ENCODE measurements at places on chromosomes 16 and 17. TPM values are rescaled to one million over a fixed set of nuclear protein-coding genes. Genes with fewer than 3 reads are reported as not detected.

ZFHX3 gene
- 0.34 TPM for total RNA-seq

OTOP3 gene
- total RNA-seq: not detected

NHERF2 gene
- 2.5 TPM for total RNA-seq

DPEP2NB gene
- total RNA-seq: not detected

GNGT2 gene
- total RNA-seq: 18.4 TPM

CCL5 gene
- total RNA-seq: 30.2 TPM

PHF23 gene
- total RNA-seq: 52.5 TPM

KRTAP2-3 gene
- total RNA-seq: not detected

GPRC5C gene
- not detected for total RNA-seq

CLEC18A gene
- 0.39 TPM for total RNA-seq

CHST4 gene
- total RNA-seq: not detected

NXPH3 gene
- total RNA-seq: not detected

PHKG2 gene
- 43.6 TPM for total RNA-seq

PRRT2 gene
- 1.3 TPM for total RNA-seq

DNA sequence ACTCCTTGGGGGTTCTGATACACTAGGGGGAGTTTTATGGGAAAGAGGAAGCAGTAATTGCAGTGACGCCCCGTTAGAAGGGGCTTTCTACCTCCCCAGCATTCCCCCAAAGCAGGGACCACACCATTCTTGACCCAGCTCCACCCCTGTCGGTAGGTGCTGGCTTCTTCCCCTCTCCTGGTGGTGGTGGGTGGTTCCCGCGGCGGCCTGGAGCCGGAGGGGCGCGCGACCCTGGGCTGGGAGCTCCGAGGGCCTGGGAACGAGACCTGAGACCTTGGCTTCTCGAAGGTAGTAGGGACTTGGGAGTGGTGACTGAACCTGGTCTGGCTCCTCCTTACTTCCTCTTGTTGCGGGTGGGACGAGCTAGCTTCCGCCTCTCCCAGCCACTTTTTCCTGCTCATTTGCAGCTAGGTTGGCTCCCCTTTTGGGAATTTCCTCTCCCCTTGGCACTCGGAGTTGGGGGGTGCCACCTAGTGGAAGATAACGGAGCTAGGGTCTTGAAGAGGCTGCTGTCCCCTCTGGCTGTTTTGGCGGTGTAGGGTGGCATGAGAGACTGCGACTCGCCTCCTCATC, 438 bp downstream of the GRN start:
- H3K4me3 ChIP-seq: peak overlapping the region; percentile 93
- peak overlapping the region; percentile 84 for H3K27ac ChIP-seq
- H3K27me3 ChIP-seq: peaks cover 9% of the 10 kb centered on the region
- DNase-seq: no peak
- H3K36me3 ChIP-seq: peaks cover 4% of the 10 kb centered on the region

DNA sequence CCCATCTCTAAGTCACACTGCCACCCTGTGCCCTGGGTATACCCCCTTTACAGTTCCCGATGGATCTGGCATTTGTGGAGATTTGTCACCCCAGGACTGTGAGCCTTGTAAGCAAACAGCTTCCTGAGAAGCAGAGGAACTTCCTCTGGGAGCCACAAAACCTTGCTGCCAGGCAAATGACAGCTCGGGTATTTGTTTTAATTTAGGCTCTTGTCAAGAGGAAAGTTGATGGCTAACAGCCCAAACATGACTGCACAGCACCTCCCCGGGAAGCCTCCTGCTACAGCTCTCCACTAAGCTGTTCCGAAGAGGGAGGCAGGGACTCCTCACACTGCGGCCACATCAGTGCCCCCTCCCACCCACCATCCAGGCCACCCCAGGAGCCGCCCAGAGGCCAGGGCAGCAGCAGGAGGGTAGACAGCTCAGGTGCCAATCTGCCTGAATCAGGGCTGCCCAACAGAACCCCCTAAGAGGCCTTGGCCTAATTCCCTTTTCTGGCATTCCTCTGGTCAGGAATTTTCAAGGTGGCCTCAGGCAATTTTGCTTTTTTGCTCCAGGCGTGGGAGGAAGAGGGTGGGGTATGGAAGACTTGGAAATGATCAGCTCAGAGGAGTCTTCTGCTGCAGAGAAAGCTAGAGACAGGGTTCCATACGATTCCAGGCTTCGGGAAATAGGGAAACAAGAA, 2.6 kb downstream of the ABR start:
- H3K27ac ChIP-seq: no peak overlapping the region
- peaks cover 17% of the 10 kb centered on the region for H3K27me3 ChIP-seq
- no peak overlapping the region for H3K4me3 ChIP-seq
- no peak for DNase-seq
- H3K4me1 ChIP-seq: no peaks in the 10 kb centered on the region
- no peaks in the 10 kb centered on the region for H3K36me3 ChIP-seq

- DNase-seq: no peak
- H3K4me3 ChIP-seq: no peak overlapping the region
- peaks cover 3% of the 10 kb centered on the region for H3K36me3 ChIP-seq
- H3K4me1 ChIP-seq: peaks cover 13% of the 10 kb centered on the region
- no peak overlapping the region for H3K27ac ChIP-seq
These were observed 185.9 kb downstream of the CCDC182 start for GRCh38 chr17:57559226-57559625.

- DNase-seq: no peak
- H3K4me3 ChIP-seq: no peak overlapping the region
- H3K4me1 ChIP-seq: no peaks in the 10 kb centered on the region
- H3K27ac ChIP-seq: no peak overlapping the region
- H3K36me3 ChIP-seq: no peaks in the 10 kb centered on the region
These were observed 39.5 kb downstream of the COX4I1 start for GRCh38 chr16:85838876-85839585.

DNA sequence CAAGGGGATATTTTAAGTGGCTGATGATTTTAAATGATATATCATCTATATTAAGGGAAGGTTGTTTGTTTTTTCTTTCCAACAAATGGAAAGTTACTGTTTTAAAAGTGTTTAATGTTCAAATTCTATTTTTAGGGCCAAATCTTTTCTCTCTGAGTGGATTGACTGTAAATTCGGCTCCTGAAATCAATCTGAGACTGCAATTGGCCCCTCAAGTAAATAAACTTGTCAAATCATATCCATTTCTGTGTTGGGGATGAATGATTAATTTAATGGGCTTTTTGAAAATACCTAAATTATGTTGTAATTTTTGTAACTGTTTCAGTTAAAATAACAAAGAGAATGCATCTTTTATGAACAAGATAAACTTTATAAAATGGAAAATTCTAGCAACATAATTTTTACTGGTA, 2.6 kb downstream of the HS3ST3A1 start:
- H3K27me3 ChIP-seq: peaks cover 61% of the 10 kb centered on the region
- H3K36me3 ChIP-seq: no peaks in the 10 kb centered on the region
- no peak overlapping the region for H3K4me3 ChIP-seq
- no peak for DNase-seq
- H3K4me1 ChIP-seq: peaks cover 16% of the 10 kb centered on the region

- peak overlapping the region; percentile 80 for H3K4me3 ChIP-seq
- peak overlapping the region; percentile 79 for H3K27ac ChIP-seq
- peak; percentile 20 for DNase-seq
- peaks cover 40% of the 10 kb centered on the region for H3K4me1 ChIP-seq
- peaks cover 15% of the 10 kb centered on the region for H3K27me3 ChIP-seq
These were observed 837 bp upstream of the PRDM7 start for GRCh38 chr16:90077757-90078578.

- DNase-seq: no peak
- no peak overlapping the region for H3K27ac ChIP-seq
- H3K27me3 ChIP-seq: no peaks in the 10 kb centered on the region
These were observed 61.8 kb upstream of the RBFOX1 start for GRCh38 chr16:7270823-7271222.

GRCh38 chr17:43438626-43439025, 39.8 kb downstream of the ARL4D start:
- H3K4me3 ChIP-seq: no peak overlapping the region
- H3K4me1 ChIP-seq: no peaks in the 10 kb centered on the region
- H3K36me3 ChIP-seq: no peaks in the 10 kb centered on the region

GRCh38 chr16:17069681-17070080, 401.1 kb downstream of the XYLT1 start:
- no peak overlapping the region for H3K4me3 ChIP-seq
- H3K27me3 ChIP-seq: peaks cover 9% of the 10 kb centered on the region
- DNase-seq: no peak
- H3K27ac ChIP-seq: no peak overlapping the region
- H3K4me1 ChIP-seq: peaks cover 8% of the 10 kb centered on the region

GRCh38 chr16:82488460-82488859, 138.3 kb upstream of the CDH13 start:
- H3K36me3 ChIP-seq: no peaks in the 10 kb centered on the region
- H3K4me3 ChIP-seq: no peak overlapping the region
- no peaks in the 10 kb centered on the region for H3K4me1 ChIP-seq
- peaks cover 2% of the 10 kb centered on the region for H3K27me3 ChIP-seq
- no peak overlapping the region for H3K27ac ChIP-seq

DNA sequence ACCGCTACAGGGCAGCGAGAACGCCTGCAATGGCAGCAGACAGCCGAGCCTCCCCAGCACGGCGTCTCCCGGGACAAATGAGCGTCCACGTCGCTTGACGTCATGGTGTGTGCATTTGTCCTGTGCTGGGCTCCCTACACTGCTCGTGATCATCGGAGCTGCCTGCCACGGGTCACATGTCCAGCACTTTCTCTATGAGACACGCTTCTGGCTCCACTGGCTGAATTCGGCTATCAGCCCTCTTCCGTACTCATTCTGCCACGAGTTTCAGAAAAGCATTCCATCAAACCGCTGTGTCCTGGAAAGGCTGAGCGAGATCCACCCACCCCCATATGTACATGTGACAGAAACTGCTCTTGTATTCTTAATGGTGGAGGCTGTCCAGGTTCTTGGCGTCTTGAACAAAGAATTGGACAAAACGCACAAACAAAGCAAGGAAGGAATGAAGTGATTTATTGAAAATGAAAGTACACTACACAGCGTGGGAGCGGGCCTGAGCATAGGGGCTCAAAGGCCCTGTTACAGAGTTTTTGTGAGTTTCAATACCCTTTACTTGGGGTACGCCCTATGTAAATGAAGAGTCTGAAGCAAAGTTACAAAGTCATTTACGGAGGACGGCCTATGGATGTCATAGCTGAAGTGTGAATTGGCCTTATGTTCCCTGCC, 28.5 kb upstream of the SHCBP1 start:
- H3K4me3 ChIP-seq: no peak overlapping the region
- H3K36me3 ChIP-seq: no peaks in the 10 kb centered on the region
- no peaks in the 10 kb centered on the region for H3K27me3 ChIP-seq
- H3K4me1 ChIP-seq: peaks cover 6% of the 10 kb centered on the region

- no peaks in the 10 kb centered on the region for H3K27me3 ChIP-seq
- H3K36me3 ChIP-seq: peaks cover 10% of the 10 kb centered on the region
- H3K4me3 ChIP-seq: peak overlapping the region; percentile 93
- H3K4me1 ChIP-seq: peaks cover 21% of the 10 kb centered on the region
- no peak for DNase-seq
- H3K27ac ChIP-seq: no peak overlapping the region
These were observed 1.4 kb downstream of the NTHL1 start for GRCh38 chr16:2045965-2046892.

- no peak for DNase-seq
- H3K27me3 ChIP-seq: peaks cover 7% of the 10 kb centered on the region
- no peaks in the 10 kb centered on the region for H3K36me3 ChIP-seq
- no peaks in the 10 kb centered on the region for H3K4me1 ChIP-seq
- H3K27ac ChIP-seq: no peak overlapping the region
These were observed 142.0 kb upstream of the CCL2 start for GRCh38 chr17:34113089-34113488.

DNA sequence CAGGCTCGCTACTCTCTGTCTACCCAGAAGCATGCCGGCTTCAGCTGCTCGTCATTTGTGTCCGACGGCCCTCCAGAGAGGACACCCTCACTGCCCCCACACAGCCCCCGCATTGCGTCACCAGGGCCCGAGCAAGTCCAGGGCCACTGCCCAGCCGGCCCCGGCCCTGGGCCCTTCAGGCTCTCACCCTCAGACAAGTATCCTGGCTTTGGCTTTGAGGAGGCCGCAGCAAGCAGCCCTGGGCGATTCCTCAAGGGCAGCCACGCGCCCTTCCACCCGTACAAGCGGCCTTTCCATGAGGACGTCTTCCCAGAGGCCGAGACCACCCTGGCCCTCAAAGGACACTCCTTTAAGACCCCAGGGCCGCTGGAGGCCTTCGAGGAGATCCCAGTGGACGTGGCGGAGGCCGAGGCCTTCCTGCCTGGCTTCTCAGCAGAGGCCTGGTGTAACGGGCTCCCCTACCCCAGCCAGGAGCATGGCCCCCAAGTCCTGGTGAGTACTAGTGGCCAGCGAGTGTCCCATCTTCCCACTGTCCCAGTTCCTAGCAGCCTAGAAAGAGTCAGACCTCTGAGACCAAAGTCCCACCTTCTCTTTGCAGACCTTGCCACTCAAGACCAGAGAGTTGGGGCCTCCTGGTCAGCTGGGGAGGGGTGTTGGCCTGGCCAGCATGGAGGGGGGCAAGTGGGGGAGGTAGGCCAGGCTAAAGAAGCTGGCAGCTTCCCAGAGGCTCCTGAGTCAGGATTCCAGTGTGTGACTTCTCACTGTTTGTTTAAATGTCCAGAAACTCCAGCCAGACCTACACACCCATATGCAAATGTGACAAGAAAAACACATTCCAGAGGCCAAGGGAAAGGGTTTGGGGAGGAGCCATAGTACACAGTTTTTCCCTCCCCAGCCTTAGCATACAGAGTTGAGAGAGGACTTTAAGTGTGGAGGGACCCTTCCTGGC, 18.6 kb downstream of the FOXN1 start:
- H3K27ac ChIP-seq: no peak overlapping the region
- no peaks in the 10 kb centered on the region for H3K4me1 ChIP-seq
- no peaks in the 10 kb centered on the region for H3K27me3 ChIP-seq
- no peaks in the 10 kb centered on the region for H3K36me3 ChIP-seq

GRCh38 chr17:21289902-21290571, 5.5 kb downstream of the MAP2K3 start:
- peaks cover 24% of the 10 kb centered on the region for H3K36me3 ChIP-seq
- H3K4me1 ChIP-seq: peaks cover 26% of the 10 kb centered on the region
- DNase-seq: no peak
- no peaks in the 10 kb centered on the region for H3K27me3 ChIP-seq

GRCh38 chr16:47750371-47750770, 289.2 kb downstream of the PHKB start:
- DNase-seq: no peak
- no peaks in the 10 kb centered on the region for H3K36me3 ChIP-seq
- H3K27me3 ChIP-seq: peaks cover 2% of the 10 kb centered on the region

DNA sequence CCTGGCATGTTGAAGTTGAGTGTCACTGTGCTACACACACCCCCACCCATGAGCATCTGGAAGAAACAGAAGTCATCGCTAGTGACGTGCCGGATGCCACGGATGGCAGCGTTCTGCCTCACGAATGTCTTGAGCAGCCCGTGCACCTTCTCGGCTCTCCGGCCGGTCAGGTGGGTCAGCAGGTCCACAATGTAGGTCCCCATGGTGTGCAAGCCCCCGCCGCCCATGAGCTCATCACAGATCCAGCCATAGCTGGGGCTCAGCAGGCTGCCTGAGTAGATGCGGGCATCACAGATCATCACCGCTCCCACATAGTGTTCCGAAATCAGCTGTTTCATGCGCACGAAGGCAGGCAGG, 8.9 kb downstream of the C16orf86 start:
- no peaks in the 10 kb centered on the region for H3K27me3 ChIP-seq
- DNase-seq: no peak
- H3K27ac ChIP-seq: no peak overlapping the region
- no peaks in the 10 kb centered on the region for H3K4me1 ChIP-seq
- H3K4me3 ChIP-seq: no peak overlapping the region

- peak; percentile 42 for DNase-seq
- H3K4me1 ChIP-seq: peaks cover 76% of the 10 kb centered on the region
- no peaks in the 10 kb centered on the region for H3K27me3 ChIP-seq
These were observed 132.0 kb downstream of the ANKRD11 start for GRCh38 chr16:89358030-89359005.

Data from activated T-helper 1 cell treated with anti-CD3 and anti-CD28 coated beads, Interleukin-12 subunit alpha, Interleukin-12 subunit beta, Interleukin-2, Interleukin-4 antibody, amounts not matched to agents 30 ng/mL and 10 ng/mL and 1 ng/mL, durations not matched to agents 14 hours and 24 hours and 36 hours (primary cell).